ENCODE measurements at places on chromosomes 13 and 19. TPM values are rescaled to one million over a fixed set of nuclear protein-coding genes. Genes with fewer than 3 reads are reported as not detected.

Gene ZNF135
- 0.90 TPM for polyA plus RNA-seq

Gene DLEU7
- polyA plus RNA-seq = not detected

Gene PALM
- 6.8 TPM for polyA plus RNA-seq

Gene ZNF560
- 0.01 TPM for polyA plus RNA-seq

Gene FFAR3
- polyA plus RNA-seq = not detected

Gene RNASEH2A
- polyA plus RNA-seq = 9.0 TPM

Gene IGFL3
- polyA plus RNA-seq = not detected

Gene ZNF729
- not detected for polyA plus RNA-seq

Gene FPR1
- polyA plus RNA-seq = 0.55 TPM

Gene MAST1
- polyA plus RNA-seq = 0.13 TPM

Gene USHBP1
- 5.0 TPM for polyA plus RNA-seq

Gene COX7A1
- polyA plus RNA-seq = 1,031 TPM

Gene CD37
- 1.6 TPM for polyA plus RNA-seq

Gene KL
- 0.59 TPM for polyA plus RNA-seq

Data from psoas muscle (tissue), 8 donors.